NCI-H2171 (cell line): ENCODE measurements at places on chromosomes 7 and 10.

GRCh38 chr10:60423920-60424319, 34.2 kb upstream of the ANK3 start:
- DNase-seq, result no peak

- DNase-seq, result no peak
Measured at GRCh38 chr10:55397777-55398496, 596.9 kb upstream of the PCDH15 start.

GRCh38 chr7:151856098-151856497, 20.8 kb downstream of the PRKAG2 start:
- no peak for DNase-seq

DNA sequence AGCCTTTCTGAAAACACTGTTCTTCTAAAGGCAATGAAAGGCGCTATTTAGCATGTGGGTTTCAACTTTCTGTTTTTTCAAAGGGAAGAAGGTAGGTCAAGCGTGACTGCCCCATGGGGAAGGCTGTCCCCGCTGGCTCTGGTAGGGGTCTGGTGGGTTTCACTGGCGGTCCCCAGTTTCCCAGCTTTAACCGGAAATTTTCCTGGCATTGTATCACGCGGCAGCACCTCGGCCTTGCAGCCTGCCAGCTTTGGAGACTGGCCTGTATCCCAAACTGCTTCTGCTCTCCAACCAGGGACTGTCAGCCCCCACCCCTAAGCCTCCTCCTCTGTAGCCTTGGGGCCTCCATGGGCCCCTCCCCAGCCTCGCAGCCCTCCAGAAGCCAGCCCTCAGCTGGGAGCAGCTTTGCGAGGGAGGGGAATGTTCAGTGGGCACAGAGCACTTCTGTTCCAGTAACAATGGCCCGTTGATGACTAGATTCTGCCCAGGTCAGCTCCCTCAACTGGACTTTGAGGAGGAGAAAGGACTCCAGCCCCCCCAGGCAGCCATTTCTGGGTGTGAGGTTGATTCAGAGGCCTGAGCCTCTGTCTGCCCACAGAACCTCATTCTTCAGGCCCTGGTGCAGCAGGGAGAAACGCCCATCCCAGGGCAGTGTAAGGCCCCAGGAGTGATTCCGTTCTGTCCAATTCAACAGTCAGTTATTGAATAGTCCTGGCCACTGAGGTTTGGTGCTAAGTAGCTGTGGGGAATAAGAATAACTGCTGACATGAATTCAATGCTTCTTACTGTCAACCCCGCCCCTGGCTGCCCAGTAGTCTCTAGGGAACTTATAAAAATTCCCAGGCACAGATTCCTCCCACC, 17.1 kb downstream of the CHST3 start:
- no peak for DNase-seq

DNA sequence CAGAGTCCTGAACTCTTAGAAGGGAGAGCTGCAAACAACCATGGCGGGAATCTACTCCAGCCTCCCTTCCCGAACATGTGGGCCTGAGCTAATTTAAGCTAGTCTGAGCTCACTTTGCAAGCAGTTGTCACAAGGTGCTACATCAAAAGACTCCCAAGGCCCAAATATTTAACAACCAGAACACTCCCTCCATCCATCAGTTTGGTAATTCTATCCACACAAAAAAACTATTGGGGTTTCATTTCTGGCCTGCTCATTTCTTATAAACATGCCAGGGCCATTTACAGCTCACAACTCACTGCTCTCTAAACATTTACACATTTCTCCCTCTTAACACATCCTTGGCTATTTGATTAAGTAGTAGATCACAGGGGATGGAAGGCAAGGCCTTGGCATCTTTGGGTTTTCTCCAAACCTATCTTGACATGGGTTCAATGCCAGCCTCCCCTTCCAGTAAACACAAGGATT, 263.4 kb downstream of the KCNMA1 start:
- DNase-seq, result no peak
